Ureter (tissue), 1 donor: ENCODE measurements at places on chromosomes 3 and 15. TPM values are rescaled to one million over a fixed set of nuclear protein-coding genes. Genes with fewer than 3 reads are reported as not detected.

BFSP2 gene
- not detected for total RNA-seq

APOD gene
- 60.0 TPM for total RNA-seq

TRMT10C gene
- 28.8 TPM for total RNA-seq

DNA sequence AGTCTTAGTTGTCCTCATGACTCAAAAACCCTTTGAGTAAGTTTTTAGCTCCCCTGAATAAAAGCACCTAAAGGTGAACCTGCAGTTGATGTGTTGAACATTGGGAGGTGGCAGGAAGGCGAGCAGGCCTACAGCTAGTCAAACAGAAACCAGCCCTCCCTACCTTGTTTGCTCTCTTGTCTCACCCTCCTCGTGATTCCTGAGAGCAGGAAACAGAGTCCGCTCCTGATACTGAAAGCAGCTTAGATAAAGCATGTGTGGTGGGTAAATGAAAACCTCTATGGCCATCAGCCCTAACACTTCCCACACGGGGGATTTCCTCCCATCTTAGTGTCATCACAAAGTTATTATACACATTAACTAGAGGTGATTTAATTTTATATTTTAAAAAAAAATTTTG lies 21.8 kb upstream of the CLDN18 start:
- no peak for DNase-seq

DNA sequence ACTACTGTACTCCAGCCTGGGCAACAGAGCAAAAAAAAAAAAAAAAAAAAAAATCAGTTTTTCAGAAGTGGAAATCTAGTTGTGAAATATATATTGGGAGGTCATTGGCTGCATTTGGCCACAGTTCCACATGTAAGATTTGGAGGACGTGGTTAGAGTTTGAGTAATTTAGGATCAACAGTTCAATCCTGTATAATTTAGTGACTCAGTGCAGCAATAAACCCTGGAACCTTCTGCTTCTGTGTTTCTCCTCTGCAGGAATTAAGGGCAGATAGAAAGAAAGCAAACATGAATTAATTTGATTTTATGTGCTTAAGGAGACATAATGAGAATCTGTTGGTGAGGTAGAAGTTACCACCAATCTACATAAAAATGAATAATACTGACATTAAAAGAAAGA lies 347.0 kb downstream of the PTPRG start:
- DNase-seq = no peak

- no peak for DNase-seq
These were observed 9.2 kb upstream of the LYZL4 start for GRCh38 chr3:42419563-42419962.

GRCh38 chr3:159877924-159878323 lies 110.7 kb upstream of the IL12A start:
- no peak for DNase-seq

ARPP21 gene
- 2.1 TPM for total RNA-seq

- DNase-seq = no peak
These were observed 66.1 kb upstream of the CTDSPL start for GRCh38 chr3:37795431-37796061.

- no peak for DNase-seq
These were observed 477.7 kb upstream of the CFAP20DC start for GRCh38 chr3:59527493-59527892.

- no peak for DNase-seq
These were observed 21.0 kb downstream of the ZDHHC3 start for GRCh38 chr3:44954962-44955361.

DNA sequence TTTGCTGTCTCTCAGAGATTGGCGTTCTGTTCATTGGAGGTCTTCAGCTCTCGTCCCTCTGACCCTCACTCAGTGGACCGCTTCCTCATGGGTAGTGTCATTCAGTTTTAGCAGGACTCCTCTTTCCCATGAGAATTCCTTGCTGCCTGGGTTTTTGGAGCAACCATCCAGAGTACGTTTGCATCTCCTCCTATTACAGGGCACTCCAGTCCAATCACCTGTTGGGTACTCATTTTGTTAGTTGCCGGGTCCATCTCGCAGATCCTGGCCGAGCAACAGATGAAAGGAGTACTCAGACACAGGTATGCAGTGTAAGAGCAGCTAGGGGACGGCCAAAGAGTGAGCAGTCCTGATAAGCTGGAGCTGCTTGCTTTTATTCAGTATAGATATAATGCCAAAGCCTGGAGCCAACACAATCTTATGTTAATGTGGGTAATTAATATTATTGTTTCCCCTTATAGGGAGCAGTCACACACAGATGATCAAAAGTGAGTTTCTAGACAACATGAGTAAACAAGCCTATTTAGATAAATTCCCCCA lies 49.6 kb downstream of the ISG20 start:
- no peak for DNase-seq

IL17RE gene
- total RNA-seq = 11.9 TPM

DNA sequence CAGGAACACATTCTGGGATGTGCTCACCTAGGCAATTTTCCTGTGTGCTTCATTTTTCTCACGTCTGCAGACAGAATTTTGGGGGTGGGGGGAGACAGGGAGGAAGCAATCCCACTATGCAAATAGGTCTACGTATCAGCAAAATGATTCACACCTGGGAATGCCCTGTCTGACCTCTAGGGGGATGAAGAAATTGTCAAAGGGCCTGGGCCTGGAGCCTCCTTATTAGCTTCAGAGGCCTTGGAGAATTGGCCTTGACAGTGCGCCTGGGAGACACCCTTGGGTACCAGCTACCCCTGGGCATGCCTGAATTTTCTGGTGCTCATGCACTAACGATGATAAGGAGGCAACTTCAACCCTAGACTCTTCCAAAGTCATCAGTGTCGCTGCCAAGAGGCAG lies 207.5 kb downstream of the CADPS start:
- no peak for DNase-seq

SLC22A13 gene
- 0.68 TPM for total RNA-seq
